ENCODE measurements at places on chromosomes 5 and 9.

- no peak for DNase-seq
Measured at GRCh38 chr9:127972236-127972871, 8.4 kb downstream of the EEIG1 start.

- DNase-seq: no peak
Measured at GRCh38 chr9:16031971-16032370, 479.1 kb downstream of the CCDC171 start.

DNA sequence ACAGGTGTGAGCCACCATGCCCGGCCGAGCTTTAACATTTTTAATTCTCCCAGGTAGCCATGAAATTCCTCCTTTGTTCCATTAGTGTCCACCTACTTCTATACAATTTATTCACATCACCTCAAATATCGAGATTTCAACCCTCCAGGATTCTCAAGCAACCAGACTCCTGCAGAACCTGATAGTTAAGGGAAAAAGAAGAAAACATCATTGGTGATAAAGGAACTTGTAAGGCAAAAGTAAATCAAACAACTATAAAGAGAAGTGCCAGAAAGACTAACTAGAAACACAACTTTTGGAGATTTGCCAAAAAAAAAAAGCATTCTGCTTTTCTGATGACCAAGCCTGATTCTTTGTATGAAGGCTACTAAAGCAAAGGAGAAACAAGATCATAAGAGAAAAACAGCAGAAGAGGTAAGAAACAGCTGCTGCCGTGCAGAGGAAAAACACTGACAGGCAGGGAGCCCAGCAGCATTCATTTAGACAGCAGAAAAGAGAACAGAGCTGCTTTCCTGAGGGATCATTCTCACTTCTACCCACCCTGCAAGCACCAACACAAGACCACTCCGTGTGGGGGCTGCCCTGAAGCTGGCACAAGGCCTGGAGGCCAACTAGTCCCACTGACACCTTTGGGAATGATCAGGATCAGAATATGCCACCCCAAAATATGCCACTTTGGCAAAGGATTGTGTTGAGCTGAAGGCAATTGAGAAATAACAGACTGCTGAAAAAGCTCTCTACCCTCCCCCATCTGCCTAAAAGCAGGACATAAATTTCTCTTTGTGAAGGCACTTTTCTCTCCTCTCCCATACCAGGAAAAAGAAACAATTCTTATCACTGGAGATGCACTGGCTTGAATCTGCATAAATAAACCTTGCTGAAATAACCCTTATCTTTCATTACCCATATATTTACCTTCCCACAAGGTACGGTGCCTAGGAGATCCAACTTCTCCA lies 75.1 kb downstream of the ALDH7A1 start:
- no peak for DNase-seq

- DNase-seq: no peak
Measured at GRCh38 chr5:140190872-140191218, 15.9 kb downstream of the CYSTM1 start.

GRCh38 chr5:130112246-130112645 lies 208.0 kb downstream of the CHSY3 start:
- DNase-seq: no peak

DNA sequence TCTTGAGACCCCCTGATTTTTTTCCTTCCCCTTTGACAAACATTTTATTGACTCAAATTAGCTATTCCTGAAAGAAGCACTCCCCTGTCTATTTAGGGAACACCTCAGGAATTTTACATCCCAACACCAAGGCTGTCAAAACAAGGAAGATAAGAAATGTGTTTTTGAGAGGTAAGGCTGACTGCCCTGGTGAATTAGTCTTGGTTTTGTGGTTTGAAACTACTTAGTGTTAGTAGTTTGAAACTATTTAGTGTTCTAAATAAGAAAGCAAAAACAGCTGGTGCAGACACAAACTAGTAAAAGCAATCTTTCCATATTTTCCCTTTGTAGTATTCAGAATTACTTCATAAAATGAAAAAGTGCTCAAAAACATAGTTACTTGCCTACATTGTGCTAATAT lies 120.7 kb downstream of the PCSK1 start:
- no peak for DNase-seq

DNA sequence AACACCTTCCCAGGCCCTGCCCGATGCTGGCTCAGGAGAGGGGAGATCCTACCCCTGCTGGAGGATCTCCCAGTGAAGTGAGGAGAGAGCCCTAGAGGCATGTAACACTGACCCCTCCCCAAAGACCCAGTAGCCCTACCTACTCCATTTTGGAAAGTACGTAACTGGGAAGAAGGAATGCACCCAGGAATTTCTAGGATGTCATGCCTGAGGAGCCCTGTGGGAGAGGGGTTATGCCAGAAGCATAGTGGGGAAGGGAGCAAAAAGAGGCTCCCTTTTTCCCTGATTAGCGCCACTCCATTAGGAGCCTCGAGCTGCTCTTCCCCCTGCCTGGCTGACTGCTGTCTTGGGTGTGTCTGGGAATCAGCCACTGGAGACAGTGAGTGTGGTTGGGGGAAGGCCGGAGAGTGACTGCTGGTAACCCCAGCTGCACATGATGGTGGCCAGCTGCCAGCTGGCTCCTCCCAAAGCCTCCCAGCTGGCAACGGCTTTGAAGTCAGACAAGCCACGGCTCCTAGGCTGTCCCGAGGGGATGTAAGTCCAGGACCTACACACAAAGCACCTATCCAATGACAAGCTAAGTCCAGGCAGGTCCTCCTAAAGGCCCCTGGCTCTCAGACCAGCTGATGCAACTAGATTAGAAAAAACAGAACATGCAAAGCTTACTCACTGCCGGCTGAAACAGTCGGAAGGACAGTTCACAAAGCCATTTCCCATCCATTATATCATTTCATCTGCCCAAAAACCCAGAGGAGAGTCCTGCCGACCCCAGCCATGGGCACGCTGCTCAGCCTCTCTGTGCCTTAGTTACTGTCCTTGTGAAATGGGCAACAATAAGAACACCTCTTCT lies 136.5 kb upstream of the ABCA1 start:
- no peak for DNase-seq

GRCh38 chr5:120241400-120241799 lies 222.7 kb upstream of the PRR16 start:
- DNase-seq: no peak

DNA sequence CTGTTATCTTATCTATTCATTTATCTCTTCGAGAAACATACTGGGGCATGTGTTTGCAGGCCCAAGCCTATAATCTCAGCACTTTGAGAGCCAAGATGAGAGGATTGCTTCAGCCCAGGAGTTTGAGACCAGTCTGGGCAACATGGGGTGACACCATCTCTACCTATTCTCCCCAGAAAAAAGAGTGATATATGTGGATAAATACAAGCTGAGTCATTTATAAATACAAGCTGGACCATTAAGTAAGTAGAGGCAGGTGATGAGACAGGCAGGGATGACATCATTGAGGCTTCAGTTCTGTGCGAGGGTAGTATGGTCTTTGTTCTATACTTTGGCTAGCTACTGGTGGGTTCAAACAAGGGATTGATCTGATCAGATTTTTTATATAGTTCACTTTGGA lies 25.6 kb downstream of the PBX3 start:
- no peak for DNase-seq

DNA sequence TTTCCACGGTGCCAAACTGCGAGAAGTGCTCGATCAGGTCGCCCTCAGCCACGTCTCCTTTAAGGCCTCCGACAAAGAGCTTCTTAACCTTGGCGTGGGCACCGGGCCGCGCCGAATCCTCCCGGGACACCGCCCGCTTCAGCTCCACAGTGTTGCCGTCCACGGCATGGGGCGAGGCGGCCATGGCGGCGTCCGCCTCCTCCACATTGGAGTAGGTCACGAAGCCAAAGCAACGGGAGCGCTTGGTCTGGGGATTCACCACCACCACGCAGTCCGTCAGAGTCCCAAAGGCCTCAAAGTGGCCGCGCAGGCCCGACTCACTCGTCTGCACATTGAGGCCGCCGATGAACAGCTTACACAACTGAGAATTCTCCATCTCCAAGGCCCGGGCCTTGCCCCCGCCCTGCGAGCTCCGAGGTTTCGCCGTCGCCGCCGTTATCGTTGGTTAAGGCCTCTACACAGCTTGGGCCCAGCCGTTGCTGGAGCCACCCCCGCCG lies 424 bp downstream of the HNRNPA0 start:
- no peak for DNase-seq

GRCh38 chr5:74517700-74518099 lies 122.8 kb downstream of the ENC1 start:
- DNase-seq: no peak

DNA sequence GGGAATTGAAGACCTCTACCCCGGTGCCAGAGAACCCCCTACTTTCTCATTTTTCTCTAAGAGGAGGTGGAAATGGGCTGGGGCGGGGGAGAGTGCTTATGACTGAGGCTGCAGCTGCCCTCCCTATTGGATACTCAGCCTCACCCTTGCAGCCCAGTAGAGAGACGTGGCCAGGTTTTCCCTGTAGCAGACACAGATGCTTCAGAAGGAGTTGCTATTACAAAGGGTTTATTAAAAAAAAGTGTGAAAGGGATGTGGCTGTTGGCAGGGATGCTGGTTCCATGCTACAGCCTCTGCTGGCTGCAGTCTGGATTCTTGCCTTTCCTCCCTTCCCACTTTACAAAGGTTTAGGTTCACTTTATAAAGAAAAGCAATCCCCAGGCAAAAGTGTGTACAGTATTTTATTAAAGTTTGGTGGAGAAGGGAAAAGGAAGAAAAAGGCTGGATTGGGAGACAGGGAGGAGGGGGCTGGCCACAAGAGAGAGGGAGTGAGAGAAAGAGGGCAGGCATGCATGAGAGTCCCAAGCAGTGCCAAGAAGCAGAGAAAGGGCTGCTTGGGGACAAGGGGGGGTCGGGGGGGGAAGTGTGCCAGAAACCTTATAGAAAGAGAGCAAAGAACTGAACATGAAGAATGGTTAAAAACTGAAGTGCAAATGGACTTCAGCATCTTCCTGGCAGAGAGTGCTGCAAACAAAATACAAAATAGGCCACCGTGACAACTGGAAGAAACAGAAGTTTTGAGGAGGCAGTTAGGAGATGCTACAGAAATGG lies 29.5 kb upstream of the NFIB start:
- DNase-seq: no peak

GRCh38 chr5:1550287-1551076 lies 26.7 kb upstream of the LPCAT1 start:
- DNase-seq: no peak

- DNase-seq: peak; percentile 30
Measured at GRCh38 chr5:43020399-43020746, 19.7 kb downstream of the ANXA2R start.

DNA sequence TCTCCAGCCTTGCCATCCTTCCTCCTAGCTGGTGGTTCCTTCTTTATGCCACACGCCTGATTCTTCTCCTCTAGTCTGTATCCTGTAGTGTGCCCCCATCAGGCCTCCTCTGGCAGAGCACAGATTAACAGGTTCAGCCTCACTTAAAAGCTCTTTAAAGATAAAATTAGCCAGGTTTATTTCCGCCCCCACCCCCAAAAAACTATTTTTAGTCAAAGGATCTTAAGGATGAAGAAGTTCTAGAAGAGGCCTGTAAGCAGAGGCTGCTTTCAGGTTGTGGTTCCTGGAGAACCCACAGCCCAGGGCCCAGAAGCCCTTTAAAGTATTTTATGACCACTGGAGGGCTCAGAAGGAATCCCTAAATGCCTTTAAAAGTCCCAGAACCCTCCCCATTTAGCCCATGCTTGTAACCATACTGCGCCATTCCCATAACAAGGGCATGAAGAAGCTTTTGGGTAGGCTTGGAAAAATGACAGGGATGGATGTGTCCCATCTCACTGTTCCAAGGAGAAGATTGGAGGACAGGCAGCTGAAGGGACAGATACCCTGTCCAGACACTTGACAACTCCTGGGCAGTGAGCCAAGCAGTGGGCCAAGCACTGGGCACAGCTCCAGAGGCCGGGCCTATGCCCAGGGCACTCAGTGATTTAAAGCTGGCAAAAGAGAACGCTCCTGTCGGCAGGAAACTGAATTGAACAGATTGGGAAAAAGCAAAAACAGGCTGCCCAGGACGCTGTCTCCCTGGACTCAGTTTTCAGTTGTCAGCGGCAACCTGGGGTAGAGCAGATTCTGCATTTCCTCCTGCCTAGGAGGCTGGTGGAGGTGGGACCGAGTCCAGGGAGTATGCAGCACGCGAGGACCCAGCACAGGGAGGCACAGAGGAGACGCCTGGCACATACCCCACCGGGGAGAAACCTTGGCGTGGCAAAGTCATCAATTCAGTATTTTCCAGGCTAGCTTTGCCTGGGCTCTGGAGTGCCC lies 106.3 kb upstream of the SSBP2 start:
- DNase-seq: peak; percentile 11

- no peak for DNase-seq
Measured at GRCh38 chr5:174995827-174996226, 271.4 kb downstream of the MSX2 start.

DNA sequence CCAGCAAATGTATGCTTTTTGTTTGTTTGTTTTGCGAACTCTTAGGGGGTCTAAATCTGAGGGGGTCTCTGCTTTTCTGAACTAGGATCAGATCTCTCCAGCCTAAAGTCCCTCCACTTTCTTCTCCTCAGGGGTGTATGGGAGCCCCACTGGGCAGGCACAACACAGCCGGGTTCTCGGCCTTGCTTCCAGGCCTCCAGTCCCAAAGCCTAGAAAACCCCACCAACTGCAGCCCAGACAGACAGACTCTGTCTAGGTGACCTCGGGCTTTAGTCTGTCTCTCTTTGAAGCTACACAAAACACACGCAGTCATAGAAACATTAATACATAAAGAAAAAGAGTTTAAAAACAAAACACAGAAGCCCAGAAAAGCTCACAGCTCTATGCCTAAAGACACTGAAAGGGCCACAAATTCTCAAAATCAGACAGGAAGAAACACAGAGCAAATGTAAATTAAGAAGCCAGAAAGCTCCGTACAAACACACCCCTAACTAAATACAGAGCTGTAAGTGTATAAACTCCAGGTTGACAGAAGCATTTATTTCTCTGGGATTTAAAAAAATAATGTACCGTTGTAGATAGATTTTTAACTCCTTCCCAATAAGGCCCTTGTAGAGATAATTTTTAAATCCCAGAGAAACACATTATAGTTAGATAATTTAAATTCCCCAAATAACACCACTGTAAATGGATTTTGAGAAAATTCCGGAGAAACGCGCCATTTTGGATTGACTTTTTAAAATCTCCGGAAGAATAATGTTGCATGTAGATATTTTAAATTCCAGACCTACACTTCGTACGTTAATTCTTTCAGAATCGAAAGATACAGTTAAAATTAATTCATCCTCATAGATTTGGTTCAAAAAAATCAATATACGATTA lies 2.0 kb downstream of the PITX1 start:
- no peak for DNase-seq

GRCh38 chr5:32542216-32543059 lies 42.9 kb upstream of the SUB1 start:
- peak; percentile 56 for DNase-seq

GRCh38 chr5:122870219-122870856 lies 24.9 kb downstream of the SNX24 start:
- DNase-seq: no peak

Measured in activated CD4-positive, alpha-beta T cell treated with anti-CD3 and anti-CD28 coated beads, Interleukin-2, amount 10 ng/mL, durations not matched to agents 7 days and 5 days (primary cell).